Lower leg skin (tissue), 4 donors: ENCODE measurements at places on chromosomes 5 and 9. TPM values are rescaled to one million over a fixed set of nuclear protein-coding genes. Genes with fewer than 3 reads are reported as not detected.

Gene SLC34A1
- not detected for total RNA-seq

Gene SLC1A1
- total RNA-seq = 2.2 TPM

Gene KIF12
- 0.53 TPM for total RNA-seq

Gene GPR151
- not detected for total RNA-seq

Gene WDR31
- 2.3 TPM for total RNA-seq

Gene ITGA2
- total RNA-seq = 28.6 TPM

Gene KLHL3
- total RNA-seq = 2.5 TPM

Gene OTP
- not detected for total RNA-seq

Gene GPX3
- 695 TPM for total RNA-seq

Gene IL13
- not detected for total RNA-seq

Gene SHLD3
- total RNA-seq = 2.0 TPM

Gene INSL4
- not detected for total RNA-seq

Gene F2RL2
- 0.55 TPM for total RNA-seq

Gene ADGRV1
- 2.5 TPM for total RNA-seq

Gene ADCY2
- total RNA-seq = 7.3 TPM

Gene PDCD1LG2
- total RNA-seq = 0.63 TPM

Gene SLC9A3
- total RNA-seq = 7.1 TPM

Gene FOXD1
- total RNA-seq = 2.0 TPM

Gene CKMT2
- total RNA-seq = 9.8 TPM

Gene TMEM232
- 0.54 TPM for total RNA-seq

Gene OR1N1
- total RNA-seq = not detected

Gene FRRS1L
- 0.42 TPM for total RNA-seq

Gene PIP5KL1
- total RNA-seq = 4.1 TPM

Gene ALDH1A1
- total RNA-seq = 8.8 TPM

Gene SLC4A9
- total RNA-seq = 0.38 TPM

Gene HTR4
- total RNA-seq = 0.25 TPM

Gene DNLZ
- 44.1 TPM for total RNA-seq

Gene STC2
- total RNA-seq = 15.7 TPM

Gene CCL27
- 301 TPM for total RNA-seq

Gene CHSY3
- 3.7 TPM for total RNA-seq

Gene WNT8A
- total RNA-seq = not detected

Gene ADAMTS19
- total RNA-seq = not detected

Gene ANKRD18A
- 6.4 TPM for total RNA-seq

Gene SLC25A2
- 0.67 TPM for total RNA-seq

Gene PCSK5
- total RNA-seq = 10.8 TPM

Gene THBS4
- total RNA-seq = 0.08 TPM

Gene TMEM252
- total RNA-seq = not detected

Gene C5orf58
- total RNA-seq = not detected

Gene CNTNAP3B
- 16.1 TPM for total RNA-seq

Gene TMC1
- total RNA-seq = not detected

Gene SLC6A18
- total RNA-seq = not detected

Gene ZNF474
- not detected for total RNA-seq

Gene SHOC1
- total RNA-seq = 1.0 TPM

Gene CARD9
- 2.8 TPM for total RNA-seq
